Activated CD4-positive, alpha-beta T cell treated with anti-CD3 and anti-CD28 coated beads, Interleukin-2, amount 10 ng/mL, durations not matched to agents 7 days and 5 days (primary cell): ENCODE measurements at places on chromosomes 3 and 15. TPM values are rescaled to one million over a fixed set of nuclear protein-coding genes. Genes with fewer than 3 reads are reported as not detected.

DNA sequence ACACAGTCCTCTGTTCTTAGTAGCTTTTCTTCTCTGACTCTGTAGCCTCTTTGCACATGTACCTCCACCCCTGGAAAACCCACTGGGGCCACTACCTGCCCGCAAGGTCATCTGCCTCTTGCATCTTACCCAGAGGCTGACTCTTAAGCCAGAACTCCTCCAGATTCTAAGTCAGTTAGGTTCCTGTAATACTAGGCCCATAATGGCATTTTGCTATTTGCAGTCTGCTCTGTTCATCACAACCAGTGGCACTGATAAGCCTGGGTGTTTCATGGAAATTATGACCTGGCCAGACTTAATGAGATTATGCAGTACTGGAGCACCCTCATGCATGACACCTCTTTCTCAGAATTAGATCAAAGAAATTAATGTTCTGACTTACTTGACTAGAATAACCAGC, 31.7 kb upstream of the ATG7 start:
- no peak for DNase-seq

DNA sequence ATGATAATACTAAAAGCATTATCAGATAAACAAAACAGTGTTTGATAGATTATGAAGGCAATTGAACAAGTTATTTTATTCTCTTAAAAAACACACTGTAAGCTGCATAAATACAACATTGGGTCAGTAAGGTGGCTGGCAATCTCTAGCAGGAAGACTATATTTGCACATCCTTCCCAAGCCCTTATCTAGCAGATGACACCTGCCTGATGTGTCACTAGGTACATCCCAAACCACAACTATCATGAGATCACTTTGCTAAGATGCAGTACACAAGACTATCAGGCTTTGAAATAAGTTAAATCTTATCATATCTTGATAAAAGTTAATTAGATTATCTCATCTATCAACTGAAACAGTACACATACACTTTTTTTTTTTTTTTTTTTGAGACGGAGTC, 417.4 kb downstream of the MECOM start:
- no peak for DNase-seq

GRCh38 chr15:94523873-94524272, 292.5 kb downstream of the MCTP2 start:
- DNase-seq, result no peak

DNA sequence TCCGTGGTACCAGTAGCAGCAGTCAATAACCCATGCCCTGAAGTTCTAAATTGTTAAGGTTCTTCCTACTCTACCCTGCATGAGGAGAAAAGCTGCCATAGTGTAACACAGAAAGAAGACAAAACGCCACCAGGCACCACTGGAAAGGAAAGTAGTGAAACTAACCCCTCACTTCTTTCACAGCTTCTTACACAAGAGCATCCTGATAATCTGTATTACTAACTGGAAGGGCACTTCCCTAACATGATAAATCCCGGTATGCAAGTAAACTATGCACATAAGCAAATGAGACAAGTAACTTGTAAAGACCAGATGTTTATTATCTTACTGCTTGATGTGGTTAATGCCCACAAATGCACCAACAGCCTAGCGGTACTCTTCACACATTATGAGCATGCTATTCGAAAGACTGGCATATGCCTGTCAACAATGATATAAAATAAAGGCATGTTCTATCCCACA, 141.3 kb downstream of the ADAM10 start:
- no peak for DNase-seq

GRCh38 chr3:188299068-188299467, 145.1 kb downstream of the LPP start:
- no peak for DNase-seq

- no peak for DNase-seq
Observed at GRCh38 chr15:27119695-27120266, 148.8 kb downstream of the GABRG3 start.

Gene CTXND1
- total RNA-seq, result not detected

DNA sequence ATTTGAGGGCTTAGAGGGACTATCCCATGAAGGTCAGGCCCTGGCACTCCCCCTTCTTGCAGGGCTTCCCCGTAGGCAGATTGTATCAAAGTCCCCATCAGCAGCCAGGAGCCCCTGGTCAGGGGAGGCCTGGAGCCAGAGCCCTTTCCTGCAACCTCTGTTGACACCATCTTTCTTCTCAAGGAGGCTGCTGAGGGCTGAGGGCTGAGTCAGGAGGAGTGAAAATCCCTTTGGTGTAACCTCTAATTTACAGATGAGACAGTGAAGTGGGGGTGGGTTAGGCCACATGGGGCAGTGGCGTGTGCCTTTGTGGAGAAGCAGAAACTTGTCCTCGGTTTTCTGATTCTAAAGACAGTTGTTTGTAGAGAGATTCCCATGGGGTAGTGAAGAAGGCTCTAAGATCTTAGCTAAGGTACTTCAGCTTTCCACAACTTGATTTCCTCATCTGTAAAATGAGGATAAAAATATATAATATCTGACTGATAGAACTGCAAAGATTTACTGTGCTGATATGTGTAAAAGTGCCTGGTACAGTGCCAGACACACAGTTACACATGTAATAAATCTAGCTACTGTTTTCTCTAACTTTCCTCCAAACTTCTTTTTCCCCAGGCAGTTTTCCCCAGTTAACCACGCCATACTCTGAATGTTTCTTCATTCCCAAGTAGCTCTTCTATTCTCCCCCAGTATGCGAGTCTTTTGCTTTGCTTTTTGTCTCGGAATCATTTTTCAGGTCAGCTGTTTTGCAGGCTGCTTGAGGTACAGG, 249.4 kb upstream of the TPM1 start:
- no peak for DNase-seq

GRCh38 chr3:59443618-59444293, 393.9 kb upstream of the CFAP20DC start:
- no peak for DNase-seq

GRCh38 chr15:31516440-31516839, 189.8 kb downstream of the KLF13 start:
- no peak for DNase-seq

DNA sequence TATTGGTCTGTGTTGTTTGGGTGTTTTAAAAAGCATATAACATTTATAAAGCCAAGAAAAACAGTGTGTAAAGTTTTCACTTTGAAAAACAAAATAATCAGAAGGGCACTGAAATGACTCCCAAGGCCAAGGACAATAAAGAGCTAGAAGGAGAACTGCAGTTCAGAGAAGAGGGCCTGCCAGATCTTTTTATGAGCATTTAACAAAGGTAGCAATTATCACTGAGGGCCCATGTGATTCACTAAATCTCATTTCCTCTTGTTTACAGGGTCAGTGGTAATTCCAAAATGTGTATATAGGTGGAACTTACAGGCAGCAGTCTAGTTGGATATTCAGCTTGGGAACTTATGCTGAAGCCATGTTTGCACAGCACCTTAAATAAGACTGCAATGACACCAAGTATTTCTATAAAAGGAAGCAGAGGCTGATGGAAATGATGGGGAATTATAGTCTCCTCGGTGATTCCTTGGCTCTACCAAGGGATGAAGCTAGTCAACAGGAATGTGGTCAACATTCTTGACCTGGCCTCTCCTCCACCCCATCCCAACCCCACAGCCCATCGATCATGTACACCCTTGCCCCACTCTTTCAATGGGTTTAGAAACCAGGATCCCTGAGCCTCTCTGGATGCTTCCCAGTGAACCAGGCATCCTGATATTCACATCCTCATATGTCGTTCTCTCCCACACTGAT, 54.4 kb upstream of the THUMPD3 start:
- DNase-seq, result no peak

GRCh38 chr15:69167218-69167846, 6.9 kb downstream of the GLCE start:
- DNase-seq, result no peak

GRCh38 chr3:176554791-176555654, 642.3 kb downstream of the TBL1XR1 start:
- DNase-seq, result no peak

- no peak for DNase-seq
Observed at GRCh38 chr3:78483090-78483489, 1284.7 kb downstream of the ROBO1 start.

DNA sequence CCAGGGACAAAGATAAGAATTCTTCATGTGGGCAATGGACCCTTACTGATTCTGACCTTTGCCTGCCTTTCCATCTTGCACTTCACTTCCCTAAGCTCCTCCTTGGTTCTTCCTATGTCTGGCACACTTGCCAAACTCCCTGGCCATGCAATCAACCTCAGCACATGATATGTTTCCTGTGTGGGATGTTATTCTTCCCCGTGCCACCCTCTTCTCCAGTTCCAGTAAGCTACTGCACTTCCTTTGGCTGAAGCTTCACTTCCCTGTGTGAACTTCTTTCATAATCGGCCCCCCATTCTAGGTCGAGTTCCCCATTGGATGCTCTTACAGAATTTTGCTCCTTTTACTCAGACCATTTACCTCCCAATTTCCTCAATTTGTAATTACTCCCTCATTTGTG, 10.7 kb upstream of the TASOR start:
- no peak for DNase-seq

DNA sequence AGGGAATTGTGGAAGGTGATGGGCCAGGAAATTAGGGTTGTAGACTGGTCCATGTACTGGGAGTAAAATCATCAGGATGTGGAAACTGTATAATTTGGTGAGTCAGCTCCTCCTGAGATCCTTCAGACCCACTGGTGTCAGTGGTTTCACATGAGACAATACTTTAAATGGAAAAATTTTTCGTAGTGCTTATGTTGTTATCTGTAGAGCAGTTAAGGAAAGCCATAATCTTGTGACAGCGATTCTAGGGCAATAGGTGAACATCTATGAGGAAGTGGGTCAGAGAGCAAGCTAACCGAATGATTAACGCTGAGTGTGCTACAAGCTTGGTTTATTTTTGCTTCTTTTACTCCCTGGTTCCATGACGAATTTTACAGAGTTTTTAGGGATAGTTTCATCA, 200.6 kb downstream of the CADM2 start:
- DNase-seq, result no peak

Gene KIF7
- total RNA-seq, result 0.65 TPM

DNA sequence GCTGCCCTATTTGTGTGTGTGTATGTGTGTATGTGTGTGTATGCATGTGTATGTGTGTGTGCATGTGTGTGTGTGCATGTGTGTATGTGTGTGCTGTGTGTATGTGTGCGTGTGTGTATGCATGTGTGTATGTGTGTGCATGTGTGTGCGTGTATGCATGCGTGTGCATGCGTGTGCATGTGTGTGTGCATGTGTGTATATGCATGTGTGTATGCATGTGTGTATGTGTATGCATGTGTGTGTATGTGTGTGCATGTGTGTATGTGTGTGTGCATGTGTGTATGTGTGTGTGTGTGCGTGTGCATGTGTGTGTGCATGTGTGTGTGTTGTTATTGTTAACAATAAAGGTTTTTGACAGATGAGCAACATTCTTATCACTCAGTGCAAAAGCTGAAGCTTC, 110.8 kb upstream of the HES1 start:
- no peak for DNase-seq

DNA sequence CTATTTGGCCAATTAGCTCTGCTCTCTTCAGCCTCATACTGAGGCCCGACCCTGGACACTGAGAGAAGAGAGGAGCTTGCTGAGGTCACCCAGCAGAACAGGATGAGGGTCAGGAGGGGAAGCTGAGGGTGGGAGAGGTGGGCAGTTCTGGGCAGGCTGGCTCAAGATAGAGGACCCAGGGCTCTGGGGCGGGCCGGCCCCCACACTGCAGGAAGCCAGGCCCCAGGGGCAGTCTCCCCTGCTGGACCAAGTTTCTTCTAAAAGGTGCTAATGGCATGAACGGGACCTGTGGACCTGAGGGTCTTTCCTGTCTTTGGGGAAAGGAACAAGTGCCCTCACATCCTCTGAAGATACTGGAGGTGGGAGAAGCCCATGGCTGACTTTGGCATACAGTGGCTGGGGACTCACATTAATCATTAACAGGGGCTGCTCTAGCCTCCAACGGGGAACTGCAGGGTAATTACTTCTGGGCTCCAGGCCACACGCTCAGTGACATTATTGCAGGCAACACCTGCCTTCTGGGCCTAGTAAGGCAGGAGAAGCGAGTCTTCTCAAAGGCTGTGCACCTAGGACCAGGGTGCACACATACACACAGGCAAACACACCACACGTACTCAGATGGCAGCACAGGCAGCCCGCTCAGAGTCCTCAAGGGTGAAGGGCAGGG, 10.6 kb downstream of the HCN4 start:
- DNase-seq, result no peak

- no peak for DNase-seq
Observed at GRCh38 chr3:125025642-125026041, 30.2 kb downstream of the HEG1 start.

DNA sequence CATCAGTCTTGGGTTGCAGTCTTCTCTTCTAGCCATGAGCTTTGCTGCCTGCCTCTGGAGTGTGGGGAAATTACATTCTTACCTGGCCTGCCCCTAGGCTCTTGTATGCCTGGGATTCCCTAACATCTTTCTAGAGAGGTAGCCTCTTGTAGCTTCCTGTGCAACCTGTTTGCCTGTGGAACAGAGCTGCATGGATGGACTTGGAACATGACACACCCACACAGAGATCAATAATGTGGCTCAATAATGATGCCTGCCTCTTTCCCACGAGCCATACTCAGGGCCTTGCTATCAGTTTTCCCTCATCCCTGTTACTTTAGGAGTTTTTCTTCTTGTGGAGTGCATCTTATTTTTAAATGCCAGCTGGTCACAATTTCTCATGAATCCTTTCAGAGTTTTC, 11.4 kb downstream of the CHCHD6 start:
- DNase-seq, result no peak

DNA sequence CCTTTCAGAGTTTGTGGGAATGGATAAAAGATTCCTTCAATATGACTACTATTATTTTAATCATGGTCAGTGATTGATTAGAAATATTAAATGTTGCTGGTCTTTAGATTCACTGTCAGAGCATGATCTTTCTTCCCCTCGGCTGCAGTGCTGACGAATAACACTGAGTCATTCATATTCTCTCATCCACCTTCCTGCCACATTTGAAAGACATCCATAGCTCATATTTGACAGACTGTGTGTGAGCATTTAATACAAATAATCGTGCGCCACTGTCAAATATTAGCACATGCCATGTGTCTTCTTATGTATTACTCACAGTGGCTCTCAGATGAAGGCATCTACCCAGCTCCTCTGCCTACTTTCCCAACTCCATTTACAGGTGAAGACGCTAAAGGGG, 476.5 kb upstream of the TPRG1 start:
- no peak for DNase-seq

DNA sequence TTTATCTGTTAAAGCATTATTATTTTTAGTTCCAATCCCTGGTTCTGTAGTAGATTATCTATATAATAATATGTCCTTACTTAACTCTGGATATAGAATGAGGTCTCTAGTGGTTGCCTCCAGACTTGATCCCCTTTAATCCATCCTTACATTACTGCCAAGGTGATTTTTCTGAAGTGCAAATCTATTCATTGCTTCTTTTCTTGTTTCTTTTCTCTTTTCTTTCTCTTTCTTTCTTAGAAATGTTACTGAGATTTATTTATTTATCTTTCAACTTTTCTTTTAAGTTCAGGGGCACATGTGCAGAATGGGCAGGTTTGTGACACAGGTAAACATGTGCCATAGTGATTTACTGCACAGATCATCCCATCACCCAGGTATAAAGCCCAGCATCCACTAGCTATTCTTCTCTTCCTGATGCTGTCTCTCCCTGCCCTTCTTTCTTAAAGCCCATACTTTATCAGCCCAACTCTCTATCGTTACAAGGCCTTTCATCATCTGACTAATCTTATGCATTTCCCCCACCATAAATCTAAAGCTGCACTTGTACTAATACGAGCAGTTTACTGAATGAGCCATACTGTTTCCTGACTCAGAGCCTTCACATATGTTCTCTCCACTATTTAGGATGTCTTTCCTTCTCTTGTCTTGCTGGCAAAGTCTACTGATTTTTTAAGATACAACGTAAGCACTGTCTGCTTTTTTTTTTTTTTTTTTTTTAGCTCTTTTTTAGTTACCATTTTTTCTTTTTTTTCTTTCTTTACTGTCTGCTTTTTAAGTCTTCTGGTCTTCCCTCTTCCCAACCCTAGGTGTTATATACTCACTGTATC, 4.6 kb downstream of the GLCE start:
- no peak for DNase-seq
